Stimulated activated CD4-positive, alpha-beta T cell treated with anti-CD3 and anti-CD28 coated beads, Interleukin-2, amount 100 ng/mL, for 24 hours (primary cell): ENCODE measurements at places on chromosomes 16 and 17.

DNA sequence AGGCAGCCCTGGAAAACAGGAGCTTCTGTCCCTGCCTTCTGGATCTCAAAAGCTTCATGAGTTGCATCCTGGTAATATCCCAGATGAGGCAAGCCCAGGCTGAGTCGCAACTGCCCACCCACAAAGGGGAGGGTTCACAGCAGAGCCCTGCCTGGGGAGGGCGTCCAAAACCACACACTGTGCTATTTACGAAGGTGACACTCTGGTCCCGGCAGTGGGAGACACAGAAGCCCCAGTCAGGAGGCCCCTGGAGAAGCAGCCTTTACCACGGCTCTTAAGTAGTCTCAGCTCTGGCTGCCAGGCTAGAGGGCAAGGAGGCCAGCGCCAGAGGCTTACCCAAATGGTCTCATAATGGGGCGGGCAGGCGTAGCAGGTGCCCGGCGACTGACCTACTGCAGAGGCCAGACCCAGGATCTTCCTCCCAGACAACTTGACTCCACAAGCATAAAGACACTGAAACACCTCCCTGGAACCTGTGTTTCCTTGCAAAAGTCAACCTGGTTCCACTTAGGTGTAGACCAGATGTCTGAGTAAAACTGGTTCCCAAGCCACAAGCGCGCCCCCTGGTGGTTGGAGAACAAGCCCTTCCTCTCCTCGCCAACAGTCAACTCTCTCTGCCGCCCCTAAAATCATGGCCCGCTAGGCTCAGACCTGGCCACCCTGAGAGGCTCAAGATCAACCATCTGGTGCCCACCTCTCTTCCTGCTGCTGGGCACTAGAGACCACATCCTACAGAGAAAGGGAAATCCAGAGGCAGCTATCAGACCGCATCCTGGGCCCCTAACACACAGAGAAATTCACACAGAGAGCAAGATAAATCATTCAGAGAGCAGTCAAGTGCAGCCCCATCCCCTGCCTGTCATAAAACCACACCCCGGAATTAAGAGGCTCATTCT lies 5.2 kb downstream of the AXIN2 start:
- DNase-seq: peak; percentile 96

DNA sequence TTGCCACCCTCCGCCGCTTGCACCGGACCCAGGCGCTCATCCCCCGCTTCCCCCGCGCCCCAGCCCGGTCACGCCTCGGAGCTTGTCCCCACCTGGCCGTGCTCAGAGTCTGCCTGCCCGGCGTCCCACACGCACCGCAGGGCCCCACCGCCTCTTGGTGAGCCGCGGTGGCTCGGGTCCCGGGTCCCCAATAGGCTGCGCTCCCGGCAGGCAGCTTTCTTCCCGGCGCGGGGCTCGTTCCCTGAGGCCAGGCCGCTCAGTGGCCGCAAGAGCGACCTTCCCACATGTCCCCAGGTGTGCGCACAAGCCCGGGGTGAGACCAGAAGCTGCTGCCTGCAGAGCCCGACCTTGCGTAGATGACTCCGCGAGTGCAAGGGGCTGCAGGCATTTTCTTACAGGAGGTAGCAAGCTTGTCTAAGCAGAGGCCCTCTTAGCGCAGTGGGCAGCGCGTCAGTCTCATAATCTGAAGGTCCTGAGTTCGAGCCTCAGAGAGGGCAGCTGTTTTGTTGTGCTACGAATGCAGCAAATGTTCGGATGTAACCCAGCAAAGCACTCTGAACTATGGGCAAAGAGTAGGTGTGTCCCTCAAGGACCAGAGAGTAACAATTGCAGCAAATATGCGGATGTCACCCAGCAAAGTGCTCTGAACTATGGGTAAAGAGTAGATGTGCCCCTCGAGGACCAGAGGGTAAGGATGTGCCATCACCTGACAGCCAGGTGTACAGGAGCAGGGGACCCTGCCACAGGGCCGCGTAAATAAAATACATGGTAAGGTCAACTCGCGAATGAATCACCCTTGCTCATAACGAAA lies 15.6 kb downstream of the TLE7 start:
- peak; percentile 23 for DNase-seq

DNA sequence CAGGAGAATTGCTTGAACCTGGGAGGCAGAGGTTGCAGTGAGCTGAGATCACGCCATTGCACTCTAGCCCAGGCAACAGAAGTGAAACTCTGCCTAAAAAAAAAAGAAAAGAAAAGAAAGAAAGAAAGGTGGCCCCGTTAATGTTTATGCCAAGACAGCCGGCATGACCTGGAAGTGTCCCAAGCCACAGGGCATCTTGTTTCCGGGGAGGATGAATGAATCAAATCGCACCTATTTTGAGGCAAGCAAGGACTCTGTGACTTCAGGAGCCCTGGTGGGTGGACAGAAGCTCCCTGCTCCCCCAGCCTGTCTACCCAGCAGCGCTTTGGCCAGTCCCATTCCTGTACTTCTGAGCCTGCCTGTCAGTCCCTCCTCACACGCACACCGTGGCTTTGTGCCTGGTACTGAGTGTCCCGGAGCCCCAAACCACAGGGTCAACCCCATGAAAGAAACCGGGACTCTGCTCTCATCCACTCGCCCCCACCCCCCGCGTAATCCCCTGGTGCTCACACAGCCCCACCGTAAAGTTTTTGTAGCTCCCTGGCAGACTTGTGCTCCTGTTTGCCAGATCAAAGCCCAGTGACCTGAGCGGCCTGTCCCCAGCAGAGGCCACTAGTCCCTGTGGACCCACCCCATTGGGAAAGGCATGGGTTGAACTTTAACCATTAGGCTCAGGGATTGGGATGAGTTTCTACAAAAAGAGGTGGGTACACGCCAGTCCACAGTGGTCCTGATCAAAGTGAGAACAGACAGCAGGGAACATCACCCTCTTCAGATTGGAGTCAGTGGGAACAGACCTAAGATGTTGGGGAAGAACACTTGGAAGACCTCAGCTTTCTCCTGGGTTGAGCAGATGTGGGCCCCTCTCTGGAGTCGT lies 19.3 kb downstream of the CD2BP2 start:
- DNase-seq: no peak

DNA sequence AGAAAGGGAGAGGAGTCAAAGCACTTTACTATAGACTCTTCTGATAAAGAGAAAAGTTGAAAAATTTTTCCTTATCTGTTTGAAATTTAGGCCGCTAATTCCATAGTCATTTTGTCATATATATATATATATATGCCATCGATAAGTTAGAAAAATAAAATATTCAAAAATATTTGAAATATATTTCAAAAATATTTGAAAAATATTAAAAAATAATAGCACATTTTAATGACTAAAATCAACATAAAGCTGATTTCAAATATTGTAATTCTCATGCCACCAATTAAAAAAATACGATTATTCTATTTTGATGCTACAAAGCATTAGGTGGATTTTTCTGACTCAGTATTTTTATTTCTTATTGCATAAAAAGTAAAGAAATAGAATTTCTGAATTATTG lies 87.1 kb downstream of the KIF2B start:
- no peak for DNase-seq

GRCh38 chr16:49788986-49789385 lies 66.9 kb downstream of the ZNF423 start:
- DNase-seq: no peak

DNA sequence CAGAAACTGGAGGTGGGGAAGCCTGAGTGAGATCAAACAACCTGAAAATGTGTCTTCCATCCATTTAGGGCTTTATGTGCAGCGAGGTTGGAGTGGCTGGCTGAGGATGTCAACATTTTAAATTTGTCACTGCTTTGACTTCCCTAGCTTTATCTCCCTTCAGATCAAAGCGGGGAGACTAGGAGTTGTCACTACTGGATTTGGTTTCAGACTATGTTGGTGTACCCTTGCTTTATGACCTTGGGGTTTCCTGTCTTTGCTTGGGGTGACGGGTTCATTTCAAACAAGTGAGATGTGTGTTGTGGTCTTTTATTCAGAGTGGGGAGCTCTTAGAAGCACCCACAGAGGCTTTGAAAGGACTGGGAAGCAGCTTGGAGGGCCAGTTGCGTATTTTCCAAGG lies 25.6 kb downstream of the MSI2 start:
- no peak for DNase-seq

DNA sequence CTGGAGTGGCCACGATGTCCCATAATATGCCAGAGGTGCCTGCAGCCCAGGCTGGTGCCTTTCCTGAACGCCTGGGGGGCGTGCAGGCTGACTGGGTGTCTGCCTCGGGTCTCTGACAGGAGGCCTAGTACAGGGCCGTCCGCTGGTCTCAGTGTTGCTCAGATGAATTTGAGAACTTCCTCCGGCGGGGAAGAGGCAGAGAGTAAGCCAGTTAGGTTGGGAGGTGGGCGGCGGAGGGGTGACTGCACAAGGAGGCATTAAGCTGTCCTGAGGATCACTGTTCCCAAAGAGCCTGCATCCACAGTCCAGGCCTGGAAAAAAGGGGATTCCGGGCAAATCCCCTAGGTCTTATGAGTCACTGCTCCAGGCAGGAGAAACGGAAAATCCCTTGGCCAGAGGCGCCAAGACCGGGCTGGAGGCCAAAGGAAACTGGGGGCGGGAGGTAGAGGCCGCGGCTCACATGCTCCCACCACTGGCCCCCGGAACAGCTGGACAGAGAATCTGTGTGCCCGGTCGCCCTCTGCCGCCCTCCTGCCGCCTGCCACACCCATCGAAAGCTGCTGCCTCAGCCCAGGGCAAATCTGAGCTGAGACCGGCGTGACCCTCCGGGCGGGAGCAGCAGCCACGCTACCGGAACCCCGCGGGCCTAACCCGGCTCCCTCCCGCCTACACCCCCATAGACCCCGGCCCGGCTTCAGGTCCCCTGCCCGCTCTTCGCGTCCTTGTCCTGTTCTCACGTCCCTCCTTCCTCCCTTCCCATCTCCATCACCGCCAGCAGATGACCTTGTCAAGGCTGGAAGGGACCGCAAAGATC lies 1.2 kb downstream of the TRIM47 start:
- DNase-seq: peak; percentile 49

DNA sequence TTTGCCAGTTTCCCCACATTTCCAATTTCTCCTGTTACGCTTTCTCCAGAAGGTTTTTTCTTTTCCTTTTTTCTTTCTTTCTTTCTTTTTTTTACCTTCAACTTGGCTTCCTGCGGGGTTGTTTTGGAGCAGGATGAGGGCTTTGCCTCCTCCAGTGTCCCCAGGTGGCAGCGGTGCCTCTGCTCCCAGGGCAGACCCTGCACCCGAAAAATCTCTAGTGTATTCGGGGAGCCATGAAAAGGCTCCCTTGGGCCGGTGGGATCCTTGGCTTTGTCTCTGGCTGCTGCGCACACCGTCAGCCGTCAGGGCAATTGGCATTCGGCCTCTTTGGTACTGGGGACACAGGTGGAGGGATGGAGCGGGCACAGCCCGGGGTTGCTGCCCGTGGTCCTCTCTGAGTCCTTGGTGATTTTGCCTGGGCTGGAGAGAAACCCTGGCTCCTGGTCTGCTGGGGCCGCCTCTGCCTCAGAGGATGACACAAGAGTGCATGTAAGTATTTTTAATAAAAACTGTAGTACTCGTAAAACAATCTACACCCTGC lies 846 bp downstream of the ITGB3 start:
- DNase-seq: no peak

DNA sequence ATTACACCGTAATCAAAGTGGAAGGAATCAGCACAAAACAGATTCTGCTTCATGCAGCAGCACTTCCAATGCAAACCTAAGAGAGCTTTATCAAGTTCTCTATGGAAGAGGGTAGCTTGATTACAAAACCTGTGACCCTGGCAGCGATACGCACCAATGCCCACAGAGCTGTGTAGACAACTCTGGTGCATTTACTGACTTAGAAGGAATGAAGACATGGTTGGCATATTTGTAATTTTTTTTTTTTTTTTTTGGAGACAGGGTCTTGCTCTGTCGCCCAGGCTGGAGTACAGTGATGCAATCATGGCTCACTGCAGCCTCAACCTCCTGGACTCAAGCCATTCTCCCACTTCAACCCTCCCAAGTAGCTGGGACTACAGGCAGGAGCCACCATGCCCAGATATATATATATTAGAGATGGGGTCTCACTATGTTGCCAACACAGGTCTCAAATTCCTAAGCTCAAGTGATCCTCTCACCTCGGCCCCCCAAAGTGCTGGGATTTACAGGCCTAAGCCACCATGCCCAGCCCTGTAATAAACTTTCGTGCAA lies 49.4 kb downstream of the XPO6 start:
- no peak for DNase-seq

GRCh38 chr16:11784038-11784369 lies 13.1 kb downstream of the ZC3H7A start:
- DNase-seq: no peak

GRCh38 chr17:68394608-68395331 lies 62.5 kb downstream of the WIPI1 start:
- DNase-seq: no peak

DNA sequence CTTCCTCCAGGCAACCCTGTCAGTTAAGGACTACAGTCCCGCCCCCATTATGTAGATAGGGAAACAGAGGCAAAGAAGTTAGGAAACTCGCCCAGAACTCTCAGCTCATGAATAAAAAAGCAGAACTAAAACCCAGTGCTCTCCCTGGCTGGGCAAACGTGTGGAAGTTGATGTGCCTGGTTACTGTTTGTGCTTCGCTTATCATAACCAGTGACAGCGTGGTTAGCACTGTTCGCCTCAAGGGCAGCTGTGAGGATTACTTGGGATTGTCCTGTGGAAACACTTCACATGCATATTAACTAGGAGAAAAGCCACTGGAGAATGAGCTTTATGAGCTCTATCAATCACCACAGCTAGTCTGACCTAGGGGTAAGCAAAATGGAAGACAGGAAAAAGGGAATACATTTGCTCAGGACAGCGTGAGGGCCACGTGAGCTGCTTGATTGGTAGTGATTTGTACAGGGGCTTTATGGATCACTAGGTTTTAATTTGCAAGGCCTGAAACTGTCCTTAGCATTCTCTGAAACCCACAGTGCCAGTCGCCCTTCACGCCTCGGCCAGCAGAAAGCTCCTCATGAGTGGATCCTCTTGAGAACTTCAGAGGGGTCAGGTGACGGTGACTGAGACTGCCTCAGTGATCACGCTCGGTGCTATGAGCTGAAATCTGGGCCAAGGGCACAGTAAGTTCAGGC lies 19.9 kb downstream of the CYB5D2 start:
- no peak for DNase-seq

- no peak for DNase-seq
Observed at GRCh38 chr17:39208893-39209292, 8.8 kb downstream of the RPL19 start.

GRCh38 chr16:14354561-14355351 lies 275.3 kb downstream of the PARN start:
- peak; percentile 20 for DNase-seq

- no peak for DNase-seq
Observed at GRCh38 chr17:58305626-58306025, 23.0 kb downstream of the TSPOAP1 start.

GRCh38 chr17:81035521-81036196 lies 708 bp downstream of the BAIAP2 start:
- no peak for DNase-seq

GRCh38 chr16:66369055-66369592 lies 2.6 kb downstream of the CDH5 start:
- DNase-seq: no peak

GRCh38 chr17:81489998-81490992 lies 22.3 kb downstream of the ACTG1 start:
- no peak for DNase-seq

- no peak for DNase-seq
Observed at GRCh38 chr17:43314611-43315011, 80.8 kb upstream of the RNU2-1 start.

GRCh38 chr16:75801307-75801706 lies 75.0 kb upstream of the CPHXL start:
- DNase-seq: no peak

- no peak for DNase-seq
Observed at GRCh38 chr16:69698404-69698803, 28.0 kb downstream of the NQO1 start.
